ENCODE measurements at places on chromosomes 4 and X.

- no peak for DNase-seq
Measured at GRCh38 chrX:103157496-103158316, 57.2 kb upstream of the BEX4 start.

- DNase-seq: no peak
Measured at GRCh38 chrX:113935518-113935917, 648.4 kb upstream of the HTR2C start.

DNA sequence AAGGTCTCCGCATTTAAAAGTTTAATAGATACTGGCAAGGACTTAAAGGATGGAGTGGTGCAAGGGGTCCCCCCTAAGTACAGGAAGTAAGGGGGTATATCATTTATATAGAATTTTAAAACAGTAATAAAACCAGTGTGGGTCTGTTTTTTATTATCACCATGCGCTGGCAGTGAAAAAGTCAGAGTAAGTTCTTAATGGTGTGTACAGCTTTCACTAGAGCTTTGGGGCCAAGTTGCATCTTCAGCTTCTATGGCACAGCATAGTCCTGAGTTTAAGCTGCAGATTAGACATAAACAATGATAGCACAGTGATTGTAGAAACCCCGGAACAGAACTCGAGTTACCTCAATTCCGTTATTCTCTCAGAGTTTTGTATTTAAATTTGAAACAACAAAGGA is 27.6 kb downstream of the RHOH start:
- no peak for DNase-seq

DNA sequence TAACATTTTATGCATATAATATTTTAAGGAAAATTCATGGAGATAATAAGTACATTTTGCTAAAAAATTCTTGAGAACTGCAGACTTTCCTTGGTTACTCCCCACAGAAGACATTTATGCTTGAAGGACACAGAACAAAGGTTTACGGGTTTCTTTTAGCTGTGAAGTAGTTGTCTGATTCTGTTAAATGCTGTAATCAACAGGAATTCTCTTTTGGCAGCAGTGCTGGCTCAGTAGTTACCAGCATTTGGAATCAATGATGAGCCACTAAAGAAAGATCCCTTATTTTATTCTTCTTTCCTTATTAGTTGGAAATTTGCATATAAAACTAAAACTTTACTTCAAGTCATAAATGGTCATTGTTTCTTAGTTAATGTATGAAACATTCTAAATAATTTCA is 199.3 kb upstream of the FAT4 start:
- no peak for DNase-seq

DNA sequence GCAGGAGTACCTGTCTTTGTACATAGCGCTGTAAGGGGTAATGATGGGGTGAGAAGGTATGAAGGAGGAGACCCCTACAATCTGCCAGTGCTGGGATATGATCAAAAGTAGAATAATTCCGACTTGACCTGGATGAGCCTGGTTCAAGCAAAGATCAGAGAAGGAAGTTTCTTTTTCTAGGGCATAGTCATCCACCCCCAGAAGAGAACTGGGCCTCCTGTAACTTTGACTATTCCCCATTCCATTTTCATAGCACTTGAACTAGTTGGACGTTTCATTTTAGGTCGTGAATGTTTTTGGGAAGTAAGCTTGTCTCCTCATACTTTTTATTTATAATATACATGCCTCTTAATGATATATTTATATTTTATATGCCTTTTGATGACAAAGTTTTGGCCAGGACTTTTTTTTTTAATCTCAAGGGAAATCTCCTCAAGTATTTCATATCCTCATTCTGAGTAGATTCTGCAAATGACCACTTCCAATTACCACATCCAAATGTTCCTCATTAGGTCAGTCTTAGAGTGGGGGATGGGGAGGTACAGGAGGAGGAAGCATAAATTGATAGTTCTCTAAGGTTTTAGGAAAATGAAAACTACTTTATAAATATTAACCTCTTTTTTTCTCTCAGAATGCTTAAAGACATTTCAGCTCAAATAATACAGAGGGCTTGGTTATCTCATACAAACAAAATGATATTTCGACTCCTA is 3.5 kb downstream of the CXorf58 start:
- no peak for DNase-seq

- no peak for DNase-seq
Measured at GRCh38 chr4:123398066-123398852, 1.7 kb downstream of the SPRY1 start.

DNA sequence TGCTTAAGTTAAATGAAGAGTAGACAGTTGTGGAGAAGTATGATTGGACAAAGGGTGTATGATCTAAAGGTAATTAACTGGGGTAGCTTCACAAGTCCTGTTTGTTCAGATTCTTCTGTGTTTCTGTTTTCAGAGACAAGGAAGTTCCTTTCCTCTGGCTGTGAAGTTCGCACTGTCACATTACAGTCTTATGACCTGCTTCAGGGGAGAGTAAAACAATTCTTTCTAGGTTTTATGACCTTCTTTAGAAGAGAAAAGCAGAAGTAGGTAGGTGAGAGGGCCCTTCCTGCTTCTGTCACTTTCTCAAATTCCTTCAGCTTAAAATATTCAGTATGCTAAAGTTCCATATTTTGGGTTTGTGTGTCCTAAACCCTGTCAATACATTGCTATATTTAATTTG is 211.9 kb downstream of the SOX3 start:
- DNase-seq: no peak

DNA sequence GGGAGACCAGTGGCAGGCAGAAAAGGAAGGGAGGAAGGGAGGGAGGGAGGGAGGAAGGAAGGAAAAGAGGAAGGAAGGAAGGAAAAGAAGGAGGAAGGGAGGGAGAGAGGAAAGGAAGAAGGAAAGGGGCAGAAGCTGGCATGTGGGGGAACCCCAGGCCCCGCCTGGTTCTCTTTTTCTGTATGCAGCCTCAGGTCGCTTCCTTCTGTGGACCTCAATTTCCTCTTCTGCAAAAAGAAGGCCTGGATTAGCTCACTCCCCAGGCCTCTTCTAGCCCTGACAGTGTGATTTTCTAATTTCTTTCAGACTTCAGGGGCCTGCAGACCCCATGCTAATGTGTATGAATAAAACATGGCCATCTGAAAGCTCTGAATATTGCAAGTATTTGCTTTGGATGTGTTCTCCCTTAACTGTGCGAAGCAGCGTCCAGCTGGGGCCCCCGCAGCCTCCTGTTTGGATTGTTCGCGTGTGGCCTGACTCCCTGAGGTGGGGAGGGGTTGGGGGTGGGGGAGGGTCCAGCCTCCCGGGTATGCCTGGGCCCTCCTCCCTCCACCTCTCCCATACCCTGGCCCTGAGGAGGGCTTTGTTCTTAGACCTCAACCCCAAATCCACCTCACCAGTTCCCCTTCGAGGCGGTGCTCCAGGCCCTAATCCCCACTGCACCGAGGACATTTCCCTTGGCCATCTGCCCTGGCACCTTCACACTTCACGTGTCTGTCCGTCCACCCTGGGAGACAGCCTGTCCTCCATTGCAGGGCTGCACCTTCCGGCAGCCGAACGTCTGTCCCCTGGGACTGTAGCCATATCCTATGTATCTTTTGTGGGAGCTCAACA is 199.9 kb upstream of the ATP6AP2 start:
- DNase-seq: no peak

DNA sequence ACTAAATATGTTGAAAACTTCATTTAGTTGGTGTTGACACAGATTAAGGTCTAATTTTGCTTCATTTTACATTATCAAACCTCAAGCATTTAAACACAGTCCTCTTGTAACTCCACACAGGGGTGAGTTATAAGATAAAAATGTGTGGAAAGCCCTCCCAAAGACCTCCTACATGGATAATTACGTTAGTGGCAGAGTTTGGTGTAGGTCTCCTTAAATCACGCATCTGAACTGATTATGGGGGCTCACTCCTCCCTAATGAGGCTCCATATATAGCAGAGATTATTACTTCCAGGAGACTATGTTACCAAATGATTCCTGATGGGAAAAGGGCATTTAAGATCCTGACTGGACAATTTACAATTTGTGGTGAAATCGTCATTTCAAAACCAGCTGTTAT is 32.2 kb upstream of the VCX3B start:
- DNase-seq: no peak

- no peak for DNase-seq
Measured at GRCh38 chr4:114813961-114814360, 215.4 kb downstream of the UGT8 start.

GRCh38 chr4:53089936-53090729 is 228.0 kb downstream of the RASL11B start:
- DNase-seq: no peak

DNA sequence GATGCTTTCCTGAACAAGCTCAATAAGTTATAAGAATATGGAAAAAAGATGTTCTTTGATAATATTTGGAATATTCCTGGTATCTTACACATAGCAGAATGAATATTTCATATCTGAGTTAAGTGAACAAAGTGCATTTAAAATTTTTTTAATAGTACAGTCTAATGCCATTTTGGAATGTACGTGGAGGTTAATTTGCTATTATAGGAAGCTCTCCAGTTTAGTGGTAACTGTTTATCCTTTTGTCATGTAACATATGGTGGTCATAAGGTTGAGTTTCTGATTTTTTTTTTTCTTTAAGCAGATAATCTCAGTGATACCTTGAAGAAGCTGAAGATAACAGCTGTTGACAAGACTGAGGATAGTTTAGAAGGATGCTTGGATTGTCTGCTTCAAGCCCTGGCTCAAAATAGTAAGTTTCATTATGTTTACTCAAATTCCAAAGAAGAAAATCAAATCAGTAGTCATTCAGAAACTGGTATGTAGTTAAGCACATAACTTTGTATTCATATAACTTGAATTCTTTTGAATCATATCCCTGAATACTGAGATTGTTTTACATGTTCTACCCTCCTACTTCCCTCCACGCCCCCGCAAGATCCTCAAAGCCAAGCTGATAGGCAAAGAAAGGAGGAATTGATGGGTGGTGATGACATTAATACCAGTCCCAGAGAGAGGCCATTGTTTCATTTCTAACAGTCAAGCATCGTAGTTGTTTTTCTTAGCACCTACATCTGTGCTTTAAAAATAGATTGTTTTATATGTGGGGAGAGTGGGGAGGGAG is 32.1 kb downstream of the RAP1GDS1 start:
- no peak for DNase-seq

DNA sequence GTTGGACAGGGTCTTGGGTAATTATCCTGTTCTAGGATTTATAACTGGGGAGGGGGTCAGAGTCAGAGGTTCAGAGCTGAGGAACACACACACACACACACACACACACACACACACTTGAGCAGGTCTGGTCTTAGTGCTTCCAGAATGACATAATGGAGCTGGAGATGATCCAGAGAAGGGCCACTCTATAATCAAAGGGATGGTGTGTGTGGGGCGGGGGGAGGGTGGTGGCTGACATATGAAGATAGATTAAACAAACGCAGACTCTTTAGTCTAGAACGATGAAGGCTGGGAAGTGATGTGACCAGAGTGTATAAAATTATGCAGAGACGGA is 434 bp upstream of the TMEM255A start:
- DNase-seq: no peak

- no peak for DNase-seq
Measured at GRCh38 chr4:8732681-8733243, 138.9 kb downstream of the HMX1 start.

- DNase-seq: no peak
Measured at GRCh38 chr4:139815778-139816601, 150.4 kb downstream of the MGST2 start.

GRCh38 chr4:145195167-145195952 is 15.0 kb upstream of the OTUD4 start:
- DNase-seq: no peak

DNA sequence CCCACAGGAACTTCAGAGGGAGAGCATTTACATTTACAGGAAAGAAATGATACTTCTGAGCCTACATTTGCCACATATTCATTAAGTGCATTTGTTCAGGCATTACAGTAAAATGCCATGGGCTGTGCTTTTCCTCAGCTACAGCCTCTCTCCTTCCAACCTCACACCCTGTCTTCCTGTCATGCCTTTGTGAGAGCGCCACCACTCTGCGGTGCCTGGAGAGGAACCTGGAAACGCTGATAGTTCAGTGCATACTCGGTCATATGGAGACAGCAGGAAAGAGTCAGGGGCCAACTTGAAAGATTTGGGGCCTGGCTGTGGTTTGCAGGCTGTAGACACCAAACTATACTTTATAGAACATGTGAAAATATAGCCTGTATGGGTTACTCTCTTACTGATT is 40.5 kb downstream of the NFKB1 start:
- DNase-seq: no peak

- DNase-seq: no peak
Measured at GRCh38 chrX:18894156-18894555, 89.8 kb downstream of the PHKA2 start.

GRCh38 chr4:156968479-156968984 is 3.1 kb downstream of the PDGFC start:
- no peak for DNase-seq

GRCh38 chr4:35982318-35982717 is 262.0 kb downstream of the ARAP2 start:
- no peak for DNase-seq

DNA sequence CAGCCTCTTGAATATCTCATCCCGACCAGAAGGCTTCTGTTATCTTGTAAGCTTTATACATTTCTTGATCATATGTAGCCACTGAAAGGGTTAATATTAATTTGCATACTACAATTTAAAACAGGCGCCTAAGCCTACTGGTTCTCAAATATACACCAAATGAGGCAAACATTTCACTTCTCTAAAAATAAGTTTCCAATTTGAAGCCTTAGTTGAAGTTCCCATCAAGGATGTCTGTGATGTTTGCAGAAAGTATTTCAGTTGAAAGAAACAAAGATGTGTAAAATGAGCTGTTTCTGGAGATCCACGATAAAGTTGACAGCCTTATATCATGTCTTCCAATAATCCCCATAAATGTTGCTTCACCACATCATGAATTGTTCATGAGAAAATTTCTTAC is 70.6 kb downstream of the KIT start:
- DNase-seq: no peak

DNA sequence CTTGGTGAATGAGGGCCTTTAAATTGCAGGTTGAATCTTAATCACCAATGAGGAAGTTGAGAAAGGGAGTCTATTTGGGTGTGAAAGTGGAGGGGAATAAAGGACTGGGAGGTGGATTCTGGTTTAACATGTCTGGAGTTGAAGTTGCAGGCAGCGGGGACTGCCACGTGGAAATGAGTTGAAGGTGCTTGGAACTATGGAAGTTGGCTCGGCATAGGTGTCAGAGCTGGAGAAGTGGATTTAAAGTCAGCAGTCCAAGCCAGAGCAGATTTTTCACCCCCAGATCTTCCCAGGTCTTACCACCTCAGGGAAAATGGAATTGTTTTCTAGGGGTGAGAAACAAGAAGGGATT is 44.9 kb downstream of the TIGD4 start:
- DNase-seq: no peak

Data from NCI-H187 treated with DMSO at 0.1 percent for 48 hours (cell line).